OCI-LY7 (cell line): ENCODE measurements at places on chromosomes 11 and 22. TPM values are rescaled to one million over a fixed set of nuclear protein-coding genes. Genes with fewer than 3 reads are reported as not detected.

YIF1A gene
- total RNA-seq, result 44.9 and 57.2 TPM in 2 replicates

GRCh38 chr11:71358122-71358728, 90.0 kb downstream of the DHCR7 start:
- no peak for DNase-seq

SNU13 gene
- total RNA-seq, result 246 and 253 TPM in 2 replicates

GRCh38 chr11:46832511-46833214, 13.4 kb downstream of the CKAP5 start:
- no peak for DNase-seq

GRCh38 chr11:10663990-10664389, 29.6 kb downstream of the IRAG1 start:
- DNase-seq, result no peak

TNNI2 gene
- 8.7 and 14.3 TPM in 2 replicates for total RNA-seq

DNA sequence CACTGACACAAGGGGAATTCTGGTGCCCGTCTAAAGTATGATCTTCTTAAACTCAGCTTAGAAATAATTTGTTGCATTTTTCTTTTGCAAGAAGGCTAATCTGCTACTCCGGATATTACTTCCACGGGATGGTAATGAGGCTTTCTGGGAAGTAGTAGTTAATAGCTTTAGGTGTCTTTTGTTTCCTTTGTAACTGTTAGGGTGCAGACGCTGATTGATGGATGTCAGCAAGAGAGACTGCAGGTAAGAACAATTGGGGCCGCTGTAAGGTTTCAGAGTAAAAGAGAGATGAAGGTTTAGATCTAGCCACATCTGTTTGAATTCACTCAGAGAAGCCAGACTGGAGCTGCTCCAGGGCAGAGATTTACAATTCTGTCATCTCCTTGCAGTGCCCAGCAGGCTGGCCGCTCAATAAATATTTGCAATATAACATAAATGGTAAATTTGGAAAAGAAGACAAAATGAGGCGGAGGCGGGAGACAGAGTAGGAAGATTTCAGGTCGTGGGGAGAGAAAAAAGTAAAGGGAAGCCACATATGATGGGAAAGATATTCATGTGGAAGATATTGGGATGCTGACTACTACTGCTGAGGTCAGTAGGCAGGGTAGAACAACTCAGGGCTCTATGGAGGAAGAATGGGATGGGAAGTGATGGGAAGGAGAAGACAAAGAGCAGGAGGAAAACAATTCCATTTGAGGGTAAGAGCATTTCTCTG, 320.5 kb downstream of the AASDHPPT start:
- DNase-seq, result no peak

GRCh38 chr11:6312106-6312505, 8.2 kb downstream of the CAVIN3 start:
- no peak for DNase-seq

DNA sequence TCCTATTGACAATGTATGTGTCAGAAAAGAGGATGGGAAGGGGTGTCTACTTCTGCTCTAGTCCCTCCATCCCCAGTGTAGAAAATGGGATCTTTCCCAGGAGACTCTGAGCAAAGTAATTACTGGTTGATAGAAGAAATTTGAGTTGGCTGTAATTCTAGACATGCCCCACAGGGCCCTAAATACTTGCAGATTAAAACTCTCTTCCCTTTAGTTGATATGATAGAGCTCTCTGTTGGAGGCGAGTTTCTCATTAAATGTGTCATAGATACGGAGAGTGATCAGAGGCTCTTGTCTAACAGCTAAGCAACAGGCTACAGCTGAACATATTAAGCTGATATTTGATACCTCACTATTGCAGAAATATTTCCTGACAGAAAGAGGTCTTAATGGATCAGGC, 32.9 kb downstream of the OR52E1 start:
- no peak for DNase-seq

DNA sequence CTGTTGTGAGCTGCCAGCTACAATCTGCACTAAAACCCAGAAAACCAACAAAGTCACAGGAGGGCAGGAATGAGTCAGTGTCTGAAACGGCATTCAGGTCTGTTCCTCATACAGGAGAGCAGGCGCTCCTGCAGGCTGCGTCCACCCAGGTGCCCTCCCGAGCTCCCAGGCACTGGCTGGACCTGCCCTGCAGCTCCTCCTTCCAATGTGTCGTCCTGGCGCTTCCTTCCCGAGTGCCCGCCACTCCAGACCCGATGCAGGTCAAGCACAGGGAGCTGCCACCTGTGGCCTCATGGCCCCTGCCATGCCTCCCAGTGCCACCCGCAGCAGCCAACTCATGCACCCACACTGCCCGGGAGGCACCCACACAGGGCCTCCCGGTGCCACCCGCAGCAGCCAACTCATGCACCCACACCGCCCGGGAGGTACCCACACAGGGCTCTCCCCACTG, 12.0 kb downstream of the BRD1 start:
- no peak for DNase-seq
